ENCODE measurements at places on chromosomes 5 and 9.

- DNase-seq = no peak
Observed at GRCh38 chr9:33799928-33800704, 4.8 kb downstream of the PRSS3 start.

- no peak for DNase-seq
Observed at GRCh38 chr9:28747351-28747985, 1174.2 kb upstream of the C9orf72 start.

DNA sequence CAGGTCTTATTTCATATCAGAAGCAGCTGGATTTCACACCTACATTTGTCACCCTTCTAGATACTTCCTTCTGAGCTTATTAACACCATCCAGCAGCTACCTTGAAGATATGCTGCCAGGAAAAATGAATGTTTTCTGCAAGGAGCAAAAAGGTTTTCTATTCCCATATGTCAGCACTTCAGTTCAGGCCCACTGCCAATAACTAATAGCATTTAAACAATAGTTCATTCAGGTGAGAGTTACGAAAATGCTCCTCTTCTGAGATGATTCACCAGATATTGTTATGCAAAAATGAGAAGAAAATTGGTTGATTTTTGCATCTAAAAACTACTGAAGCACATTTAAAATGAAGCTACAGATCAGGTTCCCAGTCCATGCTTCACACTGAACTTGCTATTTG lies 56.4 kb upstream of the ISL1 start:
- DNase-seq = no peak

DNA sequence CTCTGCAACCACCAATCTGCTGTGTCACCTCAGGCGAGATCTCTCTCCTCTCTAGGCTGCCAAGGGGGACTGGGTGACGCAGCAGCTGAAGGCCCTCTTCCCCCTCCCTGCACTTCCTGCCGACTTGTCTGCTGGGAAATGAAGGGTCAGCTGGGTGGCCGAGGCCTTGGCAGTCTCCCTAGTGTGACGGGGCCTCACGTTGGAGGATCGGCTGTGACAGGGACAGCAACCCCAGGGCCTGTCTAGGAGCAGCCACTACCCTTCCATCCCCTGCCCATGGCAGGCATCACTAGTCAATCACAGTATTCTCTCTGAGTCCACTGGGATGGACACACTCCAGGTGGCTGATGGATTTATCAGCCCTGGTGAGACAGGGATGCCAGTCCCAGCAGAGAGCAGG lies 107.3 kb upstream of the SARDH start:
- no peak for DNase-seq

DNA sequence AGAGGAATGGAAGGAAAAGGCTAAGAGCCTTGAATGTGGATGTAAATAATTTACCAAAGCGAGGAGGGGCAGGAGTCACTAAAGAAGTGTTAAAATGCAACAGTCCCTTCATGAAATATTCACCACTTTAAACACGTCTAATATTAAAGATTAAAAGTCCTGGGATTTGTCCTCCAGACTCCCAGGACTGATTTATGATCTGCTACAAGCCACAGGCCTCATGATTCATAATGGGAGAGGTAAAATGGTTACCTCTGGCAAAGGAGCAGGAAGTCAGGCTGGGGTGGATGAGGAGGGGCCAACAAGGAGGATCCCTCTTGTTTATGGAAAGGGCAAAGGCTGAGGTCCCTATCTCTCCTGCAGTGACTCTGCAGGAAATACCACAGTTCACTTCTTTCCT lies 292.4 kb downstream of the TRIM32 start:
- DNase-seq = no peak

- DNase-seq = no peak
Observed at GRCh38 chr9:76181781-76182180, 212.4 kb downstream of the RFK start.

DNA sequence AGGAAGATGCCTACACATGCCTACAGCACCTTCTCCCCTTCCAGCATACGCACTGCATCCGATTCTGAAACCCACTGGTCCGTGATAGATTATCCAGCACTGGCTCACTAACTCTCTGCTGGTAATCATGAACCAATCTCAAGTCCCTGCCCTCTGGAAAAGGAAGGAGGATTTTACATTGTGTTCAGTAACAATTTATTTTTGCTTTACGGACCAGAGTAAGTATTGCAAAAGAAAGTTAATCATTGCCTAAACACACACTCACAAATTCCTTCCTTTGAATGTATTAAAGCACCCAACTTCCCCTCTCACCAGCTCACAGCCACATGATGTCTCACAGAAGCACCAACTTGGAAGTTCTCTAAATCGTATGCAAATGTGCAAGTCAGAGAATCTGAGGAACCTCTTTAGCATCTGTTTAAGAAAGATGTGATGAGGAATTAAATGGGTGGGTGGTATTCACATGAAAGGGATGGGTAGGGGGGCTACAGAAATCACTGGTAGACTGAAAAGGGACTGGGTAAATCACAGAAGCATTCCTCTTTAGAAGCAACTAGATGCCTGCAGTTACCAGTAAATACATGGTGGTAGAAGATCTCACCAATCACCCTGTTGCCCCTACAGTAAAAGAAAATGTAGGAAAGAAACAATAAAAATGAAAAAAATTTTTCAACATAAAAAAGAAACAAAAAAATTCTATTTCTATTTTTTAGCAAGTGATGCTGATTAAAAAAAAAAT lies 8.4 kb downstream of the GNAQ start:
- no peak for DNase-seq

- DNase-seq = no peak
Observed at GRCh38 chr9:117120061-117120460, 294.8 kb downstream of the ASTN2 start.

DNA sequence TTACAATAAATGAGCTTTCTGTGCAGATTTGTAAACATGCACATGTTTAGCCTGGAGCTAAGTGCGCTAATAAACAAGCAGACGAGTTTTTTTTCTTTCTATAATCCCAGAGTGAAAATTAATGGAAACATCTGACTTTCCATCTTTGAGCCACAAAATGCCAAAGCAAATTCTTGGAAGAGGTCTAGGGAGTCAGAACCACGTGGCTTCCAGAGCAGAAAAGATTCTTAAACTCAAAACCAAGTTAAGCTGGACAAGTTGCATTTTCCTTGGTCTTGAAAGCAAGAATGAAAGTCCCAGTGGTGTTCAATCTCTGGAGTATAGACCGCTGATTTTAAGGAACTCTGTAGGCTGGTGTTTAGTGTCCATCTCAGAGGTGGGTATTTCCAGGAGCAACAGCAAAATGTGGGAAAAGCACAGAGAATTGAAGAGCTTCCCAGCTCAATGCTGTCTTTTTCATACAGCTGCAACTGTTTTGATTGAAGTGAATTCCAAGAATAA lies 71.4 kb downstream of the MYO10 start:
- no peak for DNase-seq

- DNase-seq = no peak
Observed at GRCh38 chr5:11038772-11039171, 277.7 kb upstream of the DAP start.

DNA sequence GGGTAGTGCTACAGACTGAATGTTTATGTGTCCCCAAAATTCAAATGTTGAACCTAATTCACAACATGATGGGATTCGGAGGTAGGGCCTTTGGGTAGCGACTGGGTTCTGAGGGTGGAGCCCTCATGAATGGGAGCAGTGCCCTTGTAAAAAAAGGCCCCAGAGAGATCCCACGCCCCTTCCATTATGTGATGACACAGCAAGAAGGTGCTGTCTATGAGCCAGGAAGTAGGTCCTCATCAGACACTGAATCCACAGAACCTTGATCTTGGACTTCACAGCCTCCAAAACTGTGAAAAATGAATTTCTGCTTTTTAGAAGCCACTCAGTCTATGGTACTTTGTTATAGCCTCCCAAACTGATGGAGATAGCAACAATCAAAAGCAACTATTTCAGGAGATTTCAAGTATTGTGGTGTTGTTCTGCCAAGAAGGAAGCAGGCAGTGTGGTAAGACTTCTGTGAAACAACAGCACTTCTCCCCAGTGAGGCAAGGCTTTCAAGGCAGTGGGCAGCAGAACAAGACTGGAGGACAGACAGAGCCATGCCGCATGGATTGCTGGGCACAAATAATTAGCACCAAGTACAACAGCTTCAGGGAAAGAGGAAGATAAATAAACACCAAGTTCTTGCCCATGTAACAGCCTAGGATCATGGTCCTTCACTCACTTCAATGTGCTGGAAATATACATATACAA lies 76.1 kb downstream of the OR2K2 start:
- no peak for DNase-seq

DNA sequence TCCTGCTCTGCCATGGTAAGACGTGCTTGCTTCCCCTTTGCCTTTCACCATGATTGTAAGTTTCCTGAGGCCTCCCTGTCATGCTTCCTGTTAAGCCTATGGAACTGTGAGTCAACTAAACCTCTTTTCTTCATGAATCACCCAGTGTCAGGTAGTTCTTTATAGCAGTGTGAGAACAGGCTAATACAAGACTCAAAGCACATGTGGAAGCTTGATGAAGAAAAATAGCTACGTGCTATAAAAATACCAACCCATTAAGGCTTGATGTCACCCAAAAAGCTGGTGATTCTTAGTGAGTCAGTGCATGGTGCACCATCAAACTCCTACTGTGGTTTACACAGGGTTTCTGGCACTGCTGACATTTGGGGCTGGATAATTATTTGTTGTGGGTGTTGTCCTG lies 332.2 kb downstream of the TMEM167A start:
- no peak for DNase-seq

DNA sequence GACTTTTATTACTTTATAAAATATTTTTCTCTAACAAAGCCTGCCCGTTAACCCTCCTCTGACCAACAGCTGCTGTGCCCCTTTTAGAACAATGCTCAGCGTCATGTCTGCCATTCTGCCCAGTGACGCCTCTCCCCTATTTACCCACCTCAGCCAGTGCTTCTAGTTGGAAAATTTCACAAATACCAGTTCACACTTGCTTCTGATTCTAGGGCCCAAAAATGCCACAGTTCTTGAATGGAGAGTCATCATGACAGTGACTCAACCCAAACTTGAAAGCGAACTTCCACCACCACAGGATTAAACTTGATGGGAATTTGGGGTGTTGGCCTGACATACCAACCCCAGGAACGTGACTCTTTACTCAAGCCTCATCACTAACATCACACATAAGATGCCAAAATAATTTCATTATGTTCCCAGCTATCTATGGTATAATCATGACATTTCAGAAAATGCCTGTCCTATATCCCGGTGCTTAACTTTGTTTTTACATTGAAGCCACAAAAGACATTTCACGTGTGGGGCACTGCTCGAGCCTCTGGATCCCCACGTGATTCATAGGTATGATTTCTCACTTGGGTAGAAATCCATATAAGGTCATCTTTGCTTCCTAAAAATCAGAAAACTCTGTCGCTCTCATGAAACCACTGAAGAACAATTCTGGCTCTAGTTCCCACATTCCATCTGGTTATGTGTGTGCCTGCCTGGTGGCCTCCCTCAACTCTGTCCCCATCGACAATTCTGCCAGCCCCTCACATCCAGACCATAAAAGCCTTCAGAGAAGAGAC lies 220.9 kb downstream of the ACTL7B start:
- DNase-seq = no peak

DNA sequence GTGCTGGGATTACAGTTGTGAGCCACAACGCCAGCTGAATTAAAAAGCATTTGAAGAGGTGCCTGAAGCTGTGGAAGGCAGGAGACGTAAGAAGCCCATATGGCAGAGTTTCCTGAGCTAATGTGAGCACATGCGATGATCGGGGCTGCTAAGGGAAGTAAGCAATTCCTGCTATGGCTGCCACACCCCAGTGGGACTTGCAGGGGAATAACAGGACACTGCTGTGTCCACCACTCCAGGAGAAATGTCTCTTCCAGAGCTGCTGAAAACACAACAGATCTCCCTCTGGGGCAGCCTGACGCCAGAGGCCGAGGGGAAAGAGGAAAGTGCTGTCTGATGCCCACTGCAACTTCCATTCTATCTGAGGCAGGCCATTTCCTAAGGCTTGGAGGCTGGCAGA lies 46.2 kb upstream of the ANKRD55 start:
- no peak for DNase-seq

- DNase-seq = no peak
Observed at GRCh38 chr5:90475436-90475980, 844 bp downstream of the POLR3G start.

DNA sequence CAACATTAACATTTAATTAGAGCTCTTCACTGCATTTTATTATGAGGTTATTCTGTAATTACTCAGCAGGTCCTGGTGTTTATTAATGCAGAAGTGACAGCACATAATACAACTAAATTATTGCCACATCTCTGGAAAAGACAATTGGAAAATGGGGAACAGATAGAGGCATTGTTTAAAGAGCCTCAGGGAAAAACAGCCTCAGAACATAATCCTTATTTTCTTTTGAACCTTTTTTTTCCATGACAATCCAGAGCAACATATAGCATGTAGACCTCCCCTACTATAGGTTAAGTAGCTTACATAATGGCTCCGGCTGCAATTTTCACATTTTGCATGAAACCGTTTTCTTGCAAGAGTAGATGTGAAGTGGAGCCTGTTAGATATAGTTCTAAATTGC lies 87.2 kb downstream of the RMI1 start:
- DNase-seq = no peak

- no peak for DNase-seq
Observed at GRCh38 chr5:159911349-159911748, 4.9 kb upstream of the ADRA1B start.

GRCh38 chr5:96952118-96952750 lies 16.4 kb downstream of the LNPEP start:
- no peak for DNase-seq

All from HFFc6 (cell line).